ENCODE measurements at places on chromosomes 5 and 9.

- no peak for DNase-seq
Measured at GRCh38 chr9:68627594-68627993, 77.4 kb upstream of the PIP5K1B start.

DNA sequence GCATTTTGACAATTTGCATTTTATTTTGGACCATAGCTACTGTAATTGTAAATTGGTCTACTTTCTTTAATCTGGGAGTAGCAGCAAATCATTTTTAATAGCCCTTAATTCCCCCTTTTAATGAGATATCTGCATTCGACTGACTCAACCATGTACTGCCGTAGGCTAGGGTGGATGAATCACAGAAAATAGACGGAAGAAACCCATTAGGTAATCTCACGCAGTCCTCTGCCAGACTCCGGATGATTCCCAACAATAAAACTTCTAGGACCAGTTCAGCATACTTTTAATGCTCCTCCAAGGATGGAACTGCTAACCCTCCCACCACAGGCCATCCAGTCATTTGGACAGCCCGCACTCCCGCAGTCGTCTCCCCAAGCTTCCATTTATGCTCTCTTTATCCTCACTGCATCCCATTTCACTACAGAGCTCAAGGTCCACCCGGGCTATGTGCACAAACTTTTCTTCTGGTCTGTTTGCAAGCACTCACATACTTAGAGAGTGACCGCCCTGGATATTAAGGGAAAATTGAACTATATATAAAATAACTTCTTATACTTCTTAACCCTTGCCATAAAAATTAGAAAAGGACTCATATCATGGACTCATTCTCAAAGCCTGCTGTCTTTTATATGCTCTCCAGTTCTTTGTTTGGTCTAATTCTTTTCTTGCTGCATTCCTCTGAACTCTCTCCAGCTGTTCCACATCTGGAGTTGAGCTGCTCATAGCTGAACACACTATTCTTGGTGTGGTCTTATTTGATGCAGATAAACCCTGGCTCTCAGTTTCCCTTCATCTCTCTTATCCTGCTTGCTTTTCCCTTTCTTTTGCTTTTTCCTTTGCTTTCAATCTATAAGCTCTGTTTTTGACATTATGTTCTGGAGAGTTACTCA is 326.6 kb downstream of the ARL15 start:
- DNase-seq: no peak

DNA sequence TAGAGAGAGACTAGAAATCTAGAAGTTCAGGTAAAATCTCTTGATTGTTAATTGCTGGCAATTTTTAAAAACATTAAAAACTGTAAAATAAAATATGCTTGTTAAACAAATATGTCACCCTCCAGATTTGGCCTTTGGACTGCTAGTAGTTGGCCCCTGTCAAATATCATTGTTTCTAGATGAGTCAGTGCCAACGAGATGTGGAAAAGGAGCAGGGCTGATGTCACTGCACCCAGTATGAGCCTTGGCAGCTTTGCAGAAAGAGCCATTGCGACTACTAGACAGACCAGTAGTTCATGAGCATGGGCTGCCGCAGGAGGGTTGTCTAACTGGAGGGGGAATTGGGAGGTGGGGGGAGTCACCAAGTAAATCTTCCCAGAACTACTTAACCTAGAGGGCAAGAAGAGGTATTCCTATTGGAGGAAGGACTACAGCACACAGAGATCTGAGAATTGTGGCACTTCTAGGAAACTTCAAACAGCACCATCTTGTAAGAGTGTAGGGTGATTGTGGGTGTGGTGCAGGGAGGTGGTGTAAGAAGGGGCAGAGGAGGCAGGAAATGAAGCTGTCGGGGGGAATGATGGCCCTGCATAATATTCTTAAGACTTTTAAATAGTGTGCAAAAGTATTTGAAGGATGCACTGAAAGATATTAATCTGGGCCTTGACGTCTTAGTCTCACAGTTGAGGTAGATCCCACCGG is 7.1 kb upstream of the DOCK2 start:
- DNase-seq: peak; percentile 83

DNA sequence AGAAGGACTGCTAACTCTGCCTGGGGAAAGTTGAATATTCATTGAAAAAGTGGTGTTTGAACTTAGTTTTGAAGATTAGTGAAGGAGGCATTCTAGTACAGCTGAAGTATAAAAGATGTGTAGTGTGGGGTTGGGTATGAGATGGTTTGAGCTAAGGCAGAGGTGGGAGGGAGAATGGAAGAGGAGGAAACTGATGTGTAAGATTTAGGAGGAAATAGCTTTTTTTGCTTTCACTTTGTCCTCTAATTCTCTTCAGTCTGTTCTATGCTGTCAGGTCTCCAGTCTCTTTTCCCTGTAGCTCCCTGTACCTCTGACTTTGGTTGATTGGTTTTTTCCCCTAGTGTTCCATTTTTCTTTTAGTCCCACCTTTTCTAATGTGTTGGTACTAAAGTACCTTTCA is 9.0 kb downstream of the CREBRF start:
- DNase-seq: no peak

DNA sequence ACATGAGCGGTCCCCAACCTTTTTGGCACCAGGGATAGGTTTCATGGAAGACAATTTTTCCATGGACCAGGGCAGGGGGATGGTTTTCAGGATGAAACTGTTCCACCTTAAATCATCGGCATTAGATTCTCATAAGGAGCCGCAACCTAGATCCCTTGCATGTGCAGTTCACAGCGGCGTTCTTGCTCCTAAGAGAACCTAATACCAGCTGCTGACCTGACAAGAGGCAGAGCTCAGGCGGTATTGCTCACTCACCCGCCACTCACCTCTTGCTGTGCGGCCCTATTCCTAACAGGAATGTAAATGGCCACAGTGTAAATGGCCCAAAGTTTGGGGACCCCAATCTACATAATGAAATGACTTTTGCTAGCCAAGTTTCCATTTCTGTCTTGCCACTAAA is 3.1 kb upstream of the PLIN2 start:
- DNase-seq: no peak

DNA sequence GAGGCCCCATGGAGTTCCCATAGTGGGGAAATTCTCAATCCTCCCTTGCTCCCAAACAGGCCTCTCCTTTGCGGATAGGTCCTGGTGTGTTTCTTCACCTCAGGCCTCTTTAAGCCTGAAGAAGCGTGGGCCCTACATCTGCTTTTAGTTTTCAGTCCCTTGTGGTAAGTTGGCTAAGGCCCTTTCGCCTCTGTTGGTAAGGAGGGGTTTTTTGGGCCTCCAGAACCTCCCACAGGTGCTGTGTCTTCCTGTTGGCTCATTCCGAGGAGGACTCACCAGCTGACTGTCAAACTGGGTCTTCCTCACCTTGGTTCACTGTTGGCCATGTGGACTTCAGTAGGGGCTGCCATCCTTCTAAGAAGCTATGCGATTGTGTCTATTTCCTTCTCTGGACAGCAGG is 56.4 kb upstream of the DHFR start:
- DNase-seq: no peak

GRCh38 chr9:99833735-99834134 is 12.1 kb downstream of the NR4A3 start:
- no peak for DNase-seq

GRCh38 chr9:92476962-92477361 is 5.3 kb downstream of the ASPN start:
- no peak for DNase-seq

GRCh38 chr5:67795781-67796477 is 419.6 kb upstream of the PIK3R1 start:
- no peak for DNase-seq

DNA sequence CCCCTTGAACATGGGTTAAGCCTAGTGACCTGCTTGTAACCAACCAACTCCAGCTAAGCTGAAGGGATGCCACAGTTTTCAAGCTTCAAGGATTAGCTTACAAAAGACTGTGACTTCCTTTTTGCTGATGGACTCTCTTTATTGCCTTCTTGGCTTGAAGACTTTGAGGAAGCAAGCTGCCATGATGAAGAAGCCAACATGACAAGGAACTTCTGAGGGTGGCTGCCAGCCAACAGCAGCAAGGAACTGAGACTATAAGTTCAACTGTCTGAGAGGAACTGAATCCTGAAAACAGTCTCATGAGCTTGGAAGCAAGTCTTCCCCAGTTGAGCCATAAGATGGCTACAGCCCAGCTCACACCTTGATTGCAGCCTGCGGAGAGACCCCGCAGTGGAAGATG is 116.1 kb upstream of the TAF11L2 start:
- no peak for DNase-seq

- DNase-seq: no peak
Measured at GRCh38 chr5:131745703-131746102, 51.1 kb downstream of the FNIP1 start.

- DNase-seq: no peak
Measured at GRCh38 chr9:104984121-104984520, 56.2 kb upstream of the ABCA1 start.

GRCh38 chr9:114652776-114653555 is 4.6 kb downstream of the TEX53 start:
- DNase-seq: no peak

GRCh38 chr9:84478996-84479395 is 138.4 kb upstream of the SLC28A3 start:
- DNase-seq: no peak

DNA sequence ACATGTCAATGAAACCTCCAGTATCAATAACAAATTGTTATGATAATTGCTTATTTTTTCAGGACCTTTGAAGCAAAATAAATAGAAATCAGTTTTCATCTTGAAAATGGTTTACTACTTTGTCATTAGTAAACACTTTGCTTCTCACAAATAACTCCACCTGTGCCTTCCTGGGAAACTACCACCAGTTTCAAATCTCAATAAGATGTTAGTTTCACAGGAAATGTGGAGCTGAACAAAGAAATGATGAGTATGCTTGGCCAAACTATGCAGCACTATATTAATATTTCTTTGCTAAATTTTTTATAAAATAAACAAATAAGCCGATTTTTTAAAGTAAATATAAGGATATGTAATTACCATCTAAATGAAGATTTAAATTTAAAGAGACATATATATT is 221.5 kb upstream of the HAPLN1 start:
- DNase-seq: no peak

DNA sequence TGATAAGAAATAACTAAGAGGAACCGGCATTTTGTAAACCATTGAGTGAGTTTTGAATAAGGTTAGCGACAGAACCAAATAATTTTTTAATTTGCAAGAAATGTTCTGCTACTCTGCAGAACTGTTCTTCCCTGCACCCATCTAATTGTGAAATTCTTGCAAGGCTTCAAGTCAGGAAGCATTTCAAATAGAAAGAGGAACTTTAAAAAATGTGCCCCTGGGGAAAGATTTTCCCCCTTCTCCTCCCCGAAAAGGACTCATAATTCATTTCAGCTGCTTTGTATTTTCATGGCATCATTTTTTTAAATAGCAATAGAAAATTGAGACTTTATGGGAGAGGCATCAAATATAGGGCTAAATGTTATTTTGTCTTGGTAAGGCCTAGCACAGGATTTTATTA is 180.9 kb upstream of the ANKRD55 start:
- no peak for DNase-seq

Data from renal cortical epithelial cell (primary cell).